ENCODE measurements at places on chromosomes 5 and 9.

DNA sequence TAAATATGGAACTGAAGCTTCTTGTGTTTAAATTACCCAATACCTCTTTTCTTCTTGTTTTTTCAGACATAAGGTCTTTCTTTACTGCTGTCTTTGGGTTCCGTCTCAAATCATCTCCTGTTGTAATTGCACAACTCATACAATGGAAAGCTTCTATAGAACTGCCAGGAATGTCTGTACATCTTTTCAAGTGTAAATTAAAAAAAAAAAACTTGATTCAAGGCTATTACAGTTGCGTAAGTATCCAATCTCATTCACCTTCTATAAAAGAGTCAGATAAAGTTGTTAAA, 243.5 kb downstream of the ICE1 start:
- no peak for DNase-seq

DNA sequence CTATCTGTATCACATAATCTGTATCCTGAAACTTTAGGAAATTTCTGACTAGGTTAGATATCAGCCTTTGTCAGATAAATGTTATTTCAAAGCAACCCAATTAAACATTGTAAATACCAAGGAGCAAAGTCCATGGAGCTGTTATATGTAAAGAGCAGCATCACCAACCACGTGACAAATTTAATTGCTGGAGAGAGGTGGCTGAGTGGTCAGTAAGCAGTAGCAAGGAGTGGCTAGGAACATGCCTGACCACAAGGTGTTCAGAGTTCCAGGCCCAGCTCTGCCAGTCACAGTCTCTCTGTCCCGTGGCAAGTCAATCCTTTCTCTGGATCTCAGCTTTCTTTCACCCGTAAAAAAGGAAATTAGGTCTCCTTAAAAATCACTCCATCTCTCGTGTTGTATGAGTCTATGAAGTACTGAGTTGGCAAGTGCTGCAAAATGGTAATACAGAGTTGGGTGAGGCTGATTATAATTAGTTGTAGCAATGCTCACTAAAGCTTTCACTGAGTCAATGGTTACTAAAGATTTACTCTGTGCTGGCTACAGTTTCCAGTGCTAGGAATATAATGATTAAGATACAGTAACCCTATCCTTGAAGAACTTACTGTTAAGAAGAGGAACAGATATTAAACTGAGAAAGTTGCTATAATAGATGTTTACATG, 166.1 kb downstream of the GNAQ start:
- DNase-seq, result no peak

DNA sequence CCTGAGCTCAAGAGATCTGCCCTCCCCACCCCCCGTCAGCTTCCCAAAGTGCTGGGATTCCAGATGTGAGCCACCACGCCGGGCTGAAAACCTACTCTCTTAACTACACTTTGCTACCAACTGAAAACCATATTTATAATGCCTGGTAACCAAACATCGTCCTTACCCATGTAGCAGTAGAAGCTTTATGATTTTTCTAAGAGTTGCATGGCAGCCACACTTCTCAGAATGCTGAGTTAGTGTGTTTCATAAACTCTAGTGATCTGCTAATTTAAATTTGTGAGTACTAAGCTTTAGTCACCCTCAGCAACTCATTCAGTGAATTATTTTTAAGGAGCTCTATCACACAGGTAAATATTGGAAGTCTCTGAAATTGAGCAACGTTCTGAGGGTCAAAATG, 478.4 kb downstream of the KDM4C start:
- DNase-seq, result no peak

DNA sequence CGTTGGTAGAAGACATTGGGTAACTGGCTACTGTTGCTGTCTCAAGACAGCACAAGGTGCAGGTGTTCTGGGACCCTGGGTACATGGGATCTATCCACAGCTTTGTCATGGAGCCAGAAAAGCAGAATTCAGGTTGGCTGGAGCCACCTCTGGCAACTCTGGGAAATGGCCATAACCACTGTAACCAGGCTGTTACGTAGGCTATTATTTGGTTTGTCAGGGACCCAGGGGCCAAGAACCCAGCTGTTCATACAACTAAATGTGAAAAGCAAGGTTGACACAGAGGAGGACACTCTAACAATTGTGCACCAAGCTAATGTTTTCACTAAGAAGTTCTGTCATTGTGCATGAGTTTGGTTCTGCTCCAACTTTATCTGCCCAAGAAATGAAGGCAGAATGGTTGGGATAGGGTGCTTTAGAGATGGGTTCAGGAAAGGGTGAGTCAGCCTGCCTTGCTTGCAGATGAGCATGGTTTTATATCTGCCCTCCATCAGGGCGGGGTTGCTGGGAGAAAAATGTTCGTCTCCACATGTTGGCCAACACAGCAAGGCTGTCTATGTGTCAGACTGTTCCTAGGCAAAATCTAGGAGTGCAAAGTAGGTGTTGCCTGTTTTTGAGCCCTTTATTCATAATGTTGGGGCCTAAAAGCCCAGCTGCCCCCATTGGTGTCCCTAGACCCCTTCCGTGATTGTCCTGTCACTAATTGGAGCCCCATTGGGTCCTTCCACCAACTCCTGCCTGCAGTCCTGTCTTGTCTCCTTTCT, 131.3 kb upstream of the DAP start:
- no peak for DNase-seq

GRCh38 chr5:141734501-141735229, 52.6 kb upstream of the ARAP3 start:
- no peak for DNase-seq

DNA sequence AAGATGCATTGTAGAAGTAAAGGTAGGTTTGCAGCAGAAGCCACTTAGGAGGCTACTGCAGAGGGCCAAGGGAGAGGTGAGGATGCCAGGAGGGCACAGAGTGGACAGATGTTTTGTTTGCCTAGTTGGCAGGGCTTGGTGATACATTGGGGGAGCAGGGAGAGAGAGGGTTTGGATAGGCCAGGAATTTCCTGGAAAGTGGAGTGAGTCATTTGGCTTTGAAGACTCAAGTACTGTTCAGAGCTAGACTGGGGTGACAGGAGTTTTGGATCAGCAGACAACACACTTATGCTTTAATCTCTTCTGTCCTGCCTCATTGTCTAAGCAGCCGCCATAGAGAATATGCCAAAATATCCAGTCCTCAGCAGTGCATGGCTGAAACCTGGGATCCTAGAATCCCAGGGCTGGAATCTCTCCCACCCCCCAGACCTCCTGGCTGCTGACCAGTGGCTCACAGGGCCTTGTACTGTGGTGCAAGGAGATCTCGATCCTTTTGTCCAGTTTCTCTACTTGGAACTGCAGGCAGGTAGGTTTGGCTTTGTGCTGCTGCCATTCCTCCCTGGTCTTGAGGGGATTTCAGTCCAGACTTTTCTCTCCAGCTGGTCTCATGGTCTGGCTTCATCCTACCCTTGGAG, 11.0 kb downstream of the TMEM268 start:
- DNase-seq, result no peak

- no peak for DNase-seq
Observed at GRCh38 chr5:130102375-130102774, 198.1 kb downstream of the CHSY3 start.

- DNase-seq, result no peak
Observed at GRCh38 chr5:34699155-34700077, 43.3 kb downstream of the RAI14 start.

GRCh38 chr5:76455531-76456133, 52.5 kb downstream of the IQGAP2 start:
- no peak for DNase-seq

DNA sequence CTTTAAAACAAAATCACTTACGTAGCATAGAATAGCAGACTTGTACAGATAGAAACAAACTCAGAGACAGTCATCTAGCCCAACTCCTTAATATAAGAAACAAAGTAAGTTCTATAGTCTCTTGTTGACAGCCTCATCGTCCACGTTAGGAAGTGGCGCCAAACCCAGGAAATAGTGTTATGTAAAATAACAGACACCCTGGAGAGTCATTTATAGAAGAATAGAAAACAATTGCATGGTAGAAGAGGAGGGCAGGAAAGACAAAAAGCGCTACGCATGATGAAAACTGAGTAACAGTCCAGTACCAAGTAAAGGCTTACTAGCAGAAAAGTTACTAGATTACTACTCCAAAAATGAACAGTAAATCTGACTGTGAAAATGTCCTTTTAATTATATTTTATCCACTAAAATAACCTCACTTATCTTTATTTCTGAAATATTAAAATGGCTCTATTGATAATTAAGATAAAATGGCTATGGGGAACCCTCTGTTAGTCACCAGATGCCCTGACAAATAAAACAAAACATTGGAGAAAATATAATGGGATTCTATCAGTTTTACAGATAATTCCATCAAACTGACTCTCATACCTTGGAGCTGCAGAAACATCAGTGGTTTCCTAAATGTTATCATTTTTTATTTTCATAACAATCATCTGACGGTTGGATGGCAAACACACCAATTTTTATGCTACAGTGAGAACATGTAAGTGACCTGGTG, 434.0 kb upstream of the C9orf72 start:
- DNase-seq, result no peak

GRCh38 chr5:158080112-158080511, 221.2 kb upstream of the CLINT1 start:
- no peak for DNase-seq

GRCh38 chr9:16202221-16202620, 649.4 kb downstream of the CCDC171 start:
- DNase-seq, result no peak

DNA sequence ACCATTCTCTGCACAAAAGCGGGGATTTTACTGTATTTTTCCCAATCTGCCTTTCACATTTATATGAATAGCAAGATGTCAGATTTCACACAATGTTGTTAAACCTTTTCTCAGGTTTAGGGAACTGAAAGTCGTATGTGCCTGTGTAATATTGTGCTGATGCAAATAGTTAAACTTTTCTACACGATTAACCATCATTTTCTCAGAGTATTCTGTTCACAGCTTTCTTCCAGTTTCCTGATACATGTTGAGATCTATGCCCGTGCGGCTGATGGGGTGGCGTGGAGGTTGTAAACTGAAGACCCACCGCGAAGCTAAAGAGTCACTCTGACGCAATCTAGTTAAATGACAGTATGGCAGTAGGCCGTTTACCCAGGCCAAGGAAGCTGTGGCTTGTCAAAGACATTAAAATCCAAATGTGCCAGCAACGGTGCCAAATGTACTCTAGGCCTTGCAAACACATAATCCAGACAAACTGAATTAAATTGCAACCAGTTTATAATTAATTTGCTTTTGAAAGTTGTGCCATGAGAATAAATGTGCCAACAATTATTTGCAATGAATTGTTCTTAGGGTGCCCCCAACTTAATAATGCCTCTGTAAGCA, 145.7 kb downstream of the EBF1 start:
- DNase-seq, result no peak

DNA sequence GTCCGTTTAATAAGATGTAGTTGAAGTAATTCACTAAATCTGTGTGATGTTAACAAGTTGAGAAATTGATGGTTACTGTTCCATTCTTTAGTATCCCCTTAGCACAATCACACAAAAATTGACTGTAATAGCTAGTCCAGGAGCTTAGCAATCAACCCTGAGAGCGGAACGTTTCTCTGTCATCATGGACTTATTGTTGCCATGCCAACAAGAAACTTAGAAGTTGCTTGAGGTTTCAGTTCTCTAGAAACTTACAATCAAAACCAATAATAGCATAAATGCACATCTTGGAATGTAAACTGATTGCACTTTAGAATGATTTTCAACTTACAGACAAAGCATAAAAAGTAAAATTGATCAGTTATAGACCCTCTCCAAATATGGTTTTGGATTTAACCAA, 125.4 kb upstream of the ANKH start:
- DNase-seq, result no peak

DNA sequence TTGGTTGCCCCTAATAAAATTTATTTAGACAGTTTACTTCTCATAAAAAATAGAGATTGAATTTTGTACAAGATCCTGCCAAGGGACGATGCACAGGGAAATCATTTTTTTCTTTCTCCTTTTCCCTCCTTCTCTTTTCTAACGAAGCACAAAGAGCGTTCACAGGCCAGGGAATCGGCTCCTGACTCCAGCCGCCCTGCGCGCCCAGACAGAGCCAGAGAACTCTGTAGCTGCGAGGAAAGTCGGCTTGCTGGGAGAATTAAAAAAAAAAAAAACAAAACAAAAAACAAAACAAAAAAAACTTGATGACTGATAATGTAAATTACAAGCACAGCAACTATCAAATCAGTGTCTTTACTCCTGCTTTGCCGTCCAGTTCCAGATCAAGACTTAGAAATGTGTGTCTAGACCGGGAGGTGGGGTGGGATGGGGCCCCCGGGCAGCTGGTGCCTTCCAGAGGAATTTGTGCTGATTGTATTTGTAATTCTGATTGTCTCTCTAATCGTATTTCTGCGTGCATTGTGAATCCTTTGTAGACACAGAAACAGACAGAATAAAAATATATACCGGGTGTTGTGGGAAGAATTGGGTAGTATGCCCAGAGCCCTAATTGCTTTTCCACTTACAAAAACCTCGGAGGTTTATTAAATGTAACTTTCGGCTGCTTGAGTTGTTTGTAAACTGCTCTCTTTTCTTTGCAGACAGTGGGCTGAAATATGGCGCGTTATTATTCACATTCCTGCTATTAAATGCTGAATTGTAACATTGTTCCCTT, 3.6 kb upstream of the OTP start:
- no peak for DNase-seq

GRCh38 chr9:91006046-91006445, 204.4 kb downstream of the SYK start:
- no peak for DNase-seq

DNA sequence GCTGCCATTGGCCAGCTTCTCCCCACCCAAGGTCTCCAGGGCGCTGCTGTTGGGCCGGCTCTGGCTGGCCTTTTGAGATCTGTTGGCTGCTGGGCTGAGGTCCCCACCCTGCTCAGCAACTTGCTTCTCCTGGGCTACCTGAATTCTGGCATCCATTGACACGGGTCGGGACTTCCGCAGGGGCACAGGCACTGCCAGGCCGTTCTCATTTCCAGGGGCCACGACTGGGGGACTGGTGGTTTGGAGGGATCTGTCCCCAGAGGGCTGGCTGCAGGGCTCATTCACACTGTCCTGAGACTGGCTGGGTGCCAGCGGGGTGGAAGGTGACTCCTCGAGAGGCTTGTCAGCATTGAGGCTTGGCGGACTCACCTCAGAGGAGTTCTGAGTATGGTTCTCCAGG, 87.1 kb upstream of the FBXW11 start:
- DNase-seq, result no peak

DNA sequence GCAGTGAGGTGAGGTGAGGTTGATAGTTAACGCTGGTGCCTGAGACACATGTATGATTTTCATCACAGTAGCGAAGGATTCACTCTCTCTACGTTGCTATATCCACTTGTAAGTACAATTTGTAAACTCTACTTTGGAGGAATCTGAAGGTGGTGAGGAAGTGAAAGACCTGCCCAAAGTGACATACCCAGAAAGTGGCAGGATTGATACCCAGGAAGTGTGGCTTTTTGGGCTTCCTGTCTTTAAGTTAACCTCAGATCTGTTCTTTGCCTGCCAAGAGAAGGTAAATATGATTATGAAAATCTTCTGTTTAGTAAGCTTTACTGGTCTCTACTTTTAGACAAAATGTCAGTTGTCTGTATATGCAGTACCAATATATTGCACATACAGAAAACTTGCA, 143.1 kb downstream of the SH3GL2 start:
- no peak for DNase-seq

DNA sequence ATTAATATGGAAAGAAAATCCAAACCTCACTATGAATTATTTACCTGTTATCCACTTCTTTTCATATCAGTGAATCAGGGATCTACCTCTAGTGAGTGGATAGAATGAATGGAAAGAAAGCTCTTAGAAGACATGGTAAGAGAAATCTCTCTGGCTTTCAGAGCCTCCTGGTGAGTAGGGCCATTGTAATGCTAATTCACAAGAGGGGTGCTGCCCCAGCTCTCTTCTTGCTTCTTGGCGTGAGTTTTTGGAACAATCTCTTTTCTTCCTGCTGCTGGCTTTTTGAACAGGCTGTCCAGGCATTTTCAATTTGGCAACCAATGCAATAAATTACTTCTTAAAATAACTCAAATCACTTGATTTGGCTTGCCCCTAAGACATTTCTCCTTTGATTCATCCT, 49.9 kb upstream of the KCNN2 start:
- DNase-seq, result no peak

Data from activated CD8-positive, alpha-beta memory T cell treated with anti-CD3 and anti-CD28 coated beads for 4 hours (primary cell).